Suppressor macrophage (primary cell): ENCODE measurements at places on chromosomes 11 and 22.

DNA sequence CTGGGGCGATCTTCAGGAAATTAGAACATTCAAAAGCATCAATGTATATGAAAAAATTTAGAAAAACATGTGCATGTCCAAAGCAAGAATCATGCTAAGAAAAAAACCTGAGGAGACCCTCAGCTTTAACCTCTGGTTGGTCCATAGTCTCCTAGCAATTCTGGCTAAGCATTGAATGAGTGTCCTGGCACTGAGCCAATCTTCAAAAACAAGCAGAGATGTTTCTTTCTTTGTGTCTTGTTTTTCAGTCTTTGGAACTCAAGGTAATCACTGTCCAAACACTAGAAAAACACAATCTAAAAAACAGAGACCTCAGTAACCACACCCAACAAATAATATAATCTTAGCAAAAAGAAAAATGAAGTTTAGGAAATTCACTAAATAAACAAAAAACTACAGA is 205.4 kb upstream of the CARD18 start:
- DNase-seq: no peak

DNA sequence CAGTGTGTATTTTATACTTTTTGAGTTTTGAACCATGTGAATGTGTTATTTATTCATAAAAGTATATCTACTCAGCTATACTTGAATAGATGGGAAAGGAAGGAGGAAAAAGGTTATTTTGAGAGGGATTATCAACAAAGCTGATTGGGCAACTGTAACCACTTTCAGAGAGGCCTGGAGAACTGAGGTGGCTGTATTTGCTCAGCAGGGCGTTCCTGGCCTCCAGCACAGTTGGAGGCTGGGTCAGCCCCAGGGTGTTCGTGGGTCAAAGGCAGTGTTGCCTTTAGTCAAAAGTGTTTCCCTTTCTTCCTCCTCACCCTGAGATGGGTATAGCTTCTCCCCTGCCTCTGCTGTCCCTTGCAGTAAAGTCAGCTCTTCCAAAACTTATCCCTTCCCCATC is 26.7 kb downstream of the ASCC2 start:
- no peak for DNase-seq

- DNase-seq: no peak
Observed at GRCh38 chr11:82863209-82863608, 37.0 kb downstream of the PRCP start.

DNA sequence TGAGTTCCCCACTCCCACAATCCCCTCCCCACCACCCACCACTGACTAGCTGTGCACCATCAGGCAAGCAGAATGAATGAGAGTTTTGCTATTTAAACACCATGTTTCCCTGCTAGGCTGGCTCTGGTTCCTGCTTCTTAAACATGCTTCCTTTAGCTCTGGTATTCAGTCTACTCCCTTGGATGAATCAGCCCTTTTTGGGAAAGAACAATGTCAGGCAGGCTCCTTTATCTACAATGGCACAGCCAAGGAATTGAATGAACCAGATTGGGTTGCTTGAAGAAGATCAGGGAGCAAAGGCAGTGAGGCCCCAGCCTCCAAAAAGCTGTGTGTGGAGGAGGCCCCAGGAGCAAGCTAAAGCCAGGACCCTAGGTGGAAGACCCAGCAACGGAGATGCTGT is 92.9 kb upstream of the ISX start:
- DNase-seq: no peak

DNA sequence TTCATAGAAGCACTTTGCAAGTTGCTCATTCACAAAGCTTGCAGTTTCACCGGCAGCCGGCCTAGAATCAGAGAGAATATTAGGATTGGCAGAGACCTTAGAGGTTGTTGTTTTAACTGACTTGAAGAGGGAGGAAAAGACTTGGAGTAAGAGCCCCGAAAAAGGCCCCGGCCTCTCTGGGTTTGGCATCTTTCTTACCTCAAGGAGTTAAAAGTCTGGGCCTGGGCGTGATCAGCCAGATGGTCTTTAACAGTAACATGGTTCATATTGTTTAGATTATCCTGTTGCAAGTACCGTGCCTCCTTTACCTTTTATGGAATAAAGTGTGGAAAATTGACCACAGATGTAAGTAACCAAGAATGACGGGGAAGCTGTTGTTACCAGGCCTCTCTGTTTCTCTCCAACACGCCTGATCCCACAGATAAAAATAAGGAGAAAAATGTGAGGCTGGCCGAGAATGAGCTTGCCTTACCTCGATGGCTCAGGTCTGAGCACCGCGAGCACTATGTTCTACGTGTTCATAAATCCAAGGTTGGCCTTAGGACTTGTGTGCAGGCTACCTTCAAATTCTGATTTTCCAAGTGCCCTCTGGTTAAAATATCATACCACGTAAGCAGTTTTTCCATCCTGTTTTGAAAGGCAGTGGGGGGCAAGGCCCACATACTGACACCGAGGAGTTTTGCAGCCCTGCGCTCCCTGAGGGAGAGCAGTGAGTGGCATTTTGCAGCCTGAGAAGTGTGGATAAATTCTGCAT is 56.4 kb downstream of the PARVA start:
- no peak for DNase-seq

GRCh38 chr22:36930041-36930935 is 16.9 kb downstream of the CSF2RB start:
- no peak for DNase-seq

DNA sequence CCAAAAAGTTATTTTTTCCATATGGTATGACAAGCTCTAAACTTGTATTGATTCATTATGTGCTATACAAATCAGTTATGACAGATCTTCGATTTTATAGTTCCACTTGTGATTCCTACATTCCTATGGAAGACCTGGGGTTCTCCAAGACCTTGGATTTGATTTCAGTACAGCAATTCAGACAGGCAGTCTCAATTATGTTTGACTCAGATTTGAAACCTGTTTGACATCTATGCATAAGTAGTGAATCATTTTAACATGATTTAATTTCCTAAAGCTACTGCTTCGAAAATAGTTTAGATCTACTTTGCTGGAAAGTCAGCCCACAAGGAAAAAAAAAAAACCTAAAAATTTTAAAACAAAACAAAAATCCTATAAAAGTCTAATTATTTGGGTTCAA is 820.4 kb downstream of the LUZP2 start:
- no peak for DNase-seq

DNA sequence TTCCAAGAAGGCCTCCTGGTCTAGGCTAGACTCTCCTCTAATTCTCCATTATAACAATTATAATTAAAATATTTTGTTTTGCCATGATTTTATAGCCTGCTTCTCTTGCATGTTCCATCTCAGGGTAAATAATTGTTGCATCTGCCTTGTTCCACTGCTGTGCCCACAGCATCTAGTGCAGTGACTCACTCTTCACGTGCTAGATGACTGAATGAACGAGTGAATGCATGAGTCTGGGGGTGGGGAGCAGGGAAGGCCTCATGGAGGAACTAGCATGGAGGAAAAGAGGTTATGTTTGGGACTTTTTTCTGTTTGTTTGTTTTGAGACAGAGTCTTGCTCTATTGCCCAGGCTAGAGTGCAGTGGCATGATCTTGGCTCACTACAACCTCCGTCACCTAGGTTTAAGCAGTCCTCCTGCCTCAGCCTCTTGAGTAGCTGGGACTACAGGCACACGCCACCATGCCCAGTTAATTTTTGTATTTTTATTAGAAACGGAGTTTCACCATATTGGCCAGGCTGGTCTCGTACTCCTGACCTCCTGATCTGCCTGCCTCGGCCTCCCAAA is 5.2 kb upstream of the OAF start:
- peak; percentile 87 for DNase-seq

GRCh38 chr11:69923641-69924307 is 104.6 kb upstream of the FGF3 start:
- DNase-seq: no peak

GRCh38 chr11:107565219-107565937 is at the start of gene ALKBH8:
Gene ALKBH8 (minus strand): TSS chr11:107565735. CDS start chr11:107560893, 4,842 bp downstream.
- peak; percentile 90 for DNase-seq

DNA sequence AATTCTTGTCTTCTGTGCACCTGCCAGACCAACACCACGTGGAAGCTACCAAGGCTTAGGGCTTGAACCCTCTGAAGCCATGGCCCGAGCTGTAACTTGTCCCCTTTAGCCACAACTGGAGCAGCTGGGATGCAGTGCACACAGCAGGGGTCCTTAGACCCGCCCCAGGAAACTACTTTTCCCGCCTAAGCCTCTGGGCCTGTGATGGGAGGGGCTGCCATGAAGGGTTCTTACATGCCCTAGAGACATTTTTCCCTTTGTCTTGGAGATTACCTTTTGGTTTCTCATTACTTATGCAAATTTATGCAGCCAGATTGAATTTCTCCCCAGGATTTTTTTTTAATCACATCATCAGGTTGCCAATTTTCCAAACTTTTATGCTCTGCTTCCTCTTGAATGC is 9.7 kb downstream of the PATE3 start:
- no peak for DNase-seq

GRCh38 chr11:69489031-69489745 is 7.7 kb downstream of the LINC01488 start:
- no peak for DNase-seq

DNA sequence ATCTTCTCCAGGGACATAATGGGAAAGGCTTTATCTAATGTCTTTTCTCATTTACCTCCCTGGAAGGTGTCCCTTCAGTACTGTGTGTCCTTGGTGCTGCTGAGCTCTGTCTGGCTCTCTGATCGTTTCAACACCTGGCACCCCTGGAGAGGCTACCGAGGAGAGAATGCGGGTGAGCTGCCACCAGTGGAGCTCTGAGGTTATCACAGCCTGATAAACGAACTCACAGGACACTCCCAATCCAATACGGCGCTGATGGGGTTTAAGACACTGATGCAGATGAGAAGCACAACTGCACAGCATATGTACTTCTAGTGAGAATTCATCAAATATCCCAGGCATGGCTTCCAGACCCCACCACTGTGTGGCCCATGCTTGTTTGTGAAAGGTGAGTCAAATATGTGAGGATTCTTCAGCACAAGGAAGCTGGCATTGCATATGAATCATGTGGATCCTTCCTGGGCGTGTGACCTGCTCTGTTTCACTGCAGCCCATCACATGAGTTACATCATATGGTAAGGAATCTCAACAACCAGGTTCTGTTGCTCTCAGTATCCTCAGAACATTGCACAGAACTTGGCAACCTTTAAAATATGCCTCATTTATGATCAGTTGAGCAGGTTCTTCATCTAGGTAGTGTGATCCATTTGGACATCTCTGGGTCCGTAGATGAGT is 34.8 kb upstream of the VWA5A start:
- DNase-seq: peak; percentile 37

- no peak for DNase-seq
Observed at GRCh38 chr11:61168042-61168688, 6.9 kb upstream of the VPS37C start.

DNA sequence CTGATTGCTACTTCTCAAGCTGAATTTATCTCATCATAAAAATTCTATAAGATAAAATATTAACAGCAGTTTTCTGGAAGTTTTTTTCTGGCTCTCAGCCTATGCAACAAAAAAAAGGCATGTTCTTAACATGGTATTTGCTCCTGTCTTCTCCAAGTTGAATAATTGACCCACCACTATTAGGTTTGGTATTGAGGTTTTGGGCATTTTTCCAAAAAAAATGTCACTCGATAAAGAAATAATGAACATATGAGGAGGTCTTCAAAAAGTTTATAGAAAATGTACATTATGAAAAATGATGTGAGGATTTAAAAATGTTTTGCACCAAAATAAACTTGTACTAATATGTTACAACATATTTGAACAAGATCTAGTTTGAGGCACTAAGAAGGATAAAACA is 808.6 kb upstream of the RAG2 start:
- DNase-seq: no peak

DNA sequence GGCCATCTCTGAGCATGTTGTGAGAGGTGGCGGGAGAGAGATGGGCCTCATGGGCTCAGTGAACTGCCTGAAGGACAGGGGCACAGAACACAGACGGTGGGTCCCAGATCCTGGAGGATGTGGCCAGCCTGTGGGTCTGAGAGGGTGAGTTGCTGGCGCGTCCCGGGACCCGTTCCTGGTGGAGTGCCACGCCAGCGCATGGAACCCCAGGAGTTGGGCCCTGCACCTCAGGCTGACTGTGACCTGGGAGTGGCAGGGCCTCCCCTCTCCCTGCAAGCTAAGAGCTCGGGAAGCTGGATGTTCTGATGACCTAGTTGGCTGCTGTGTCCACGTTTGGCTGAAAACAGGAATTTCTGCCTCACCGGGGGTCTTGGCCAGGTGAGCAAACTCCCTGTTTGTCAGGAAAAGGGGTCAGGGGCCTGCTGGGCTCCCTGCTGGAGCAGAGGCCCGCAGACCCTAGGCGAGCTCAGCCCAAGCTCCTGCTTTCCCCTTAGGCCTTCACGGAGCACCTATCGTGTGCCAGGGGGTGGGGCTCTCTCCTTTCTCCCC is 15.0 kb downstream of the LRRC32 start:
- DNase-seq: no peak

- DNase-seq: no peak
Observed at GRCh38 chr11:121446752-121447156, 5.4 kb upstream of the SORL1 start.

DNA sequence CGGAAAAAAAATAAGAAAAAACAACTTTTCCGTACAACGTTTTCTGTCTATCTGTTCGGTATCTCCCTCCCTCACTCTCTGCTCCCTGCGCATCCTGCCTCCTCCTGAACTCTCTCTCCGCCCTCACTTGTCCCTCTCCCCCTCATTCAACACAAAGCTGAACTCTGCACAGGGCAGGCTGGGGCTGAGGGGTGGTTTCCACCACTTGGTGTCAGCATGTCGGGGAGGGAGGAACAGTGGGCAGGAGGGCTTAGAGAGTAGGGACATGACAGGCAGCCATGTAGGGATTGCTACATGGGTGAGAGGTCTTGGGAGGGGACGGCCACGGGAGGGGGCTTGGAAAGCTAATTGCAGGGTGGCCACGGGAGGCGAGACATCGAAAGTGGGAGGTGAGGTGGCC is 17.6 kb downstream of the SLC22A12 start:
- DNase-seq: no peak

DNA sequence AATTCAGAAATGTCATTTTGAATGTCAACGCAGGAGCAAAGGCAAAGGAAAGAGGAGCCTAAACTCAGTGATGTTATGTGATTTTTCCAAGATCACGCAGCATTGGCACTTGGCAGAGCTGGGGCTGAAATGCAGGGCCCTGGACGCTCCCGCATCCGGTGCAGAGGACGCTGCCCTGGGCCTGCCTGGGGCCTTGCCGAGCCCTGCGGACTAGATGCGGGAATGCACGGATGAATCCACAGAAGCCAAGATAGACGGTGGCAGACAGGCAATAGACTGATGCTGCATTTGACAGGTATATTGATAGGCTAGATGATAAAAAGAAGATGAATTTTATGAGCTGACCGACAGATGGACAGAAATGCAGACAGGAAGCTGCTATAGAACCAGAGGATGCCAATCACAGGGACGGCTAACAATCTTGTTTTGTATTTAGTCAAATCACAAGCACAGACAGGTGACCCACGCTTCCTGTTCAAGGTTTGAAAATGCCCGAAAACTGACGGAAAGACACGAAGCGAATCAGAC is 696 bp upstream of the MARK2 start:
- no peak for DNase-seq

- no peak for DNase-seq
Observed at GRCh38 chr11:47571895-47572294, 6.5 kb downstream of the PTPMT1 start.

- DNase-seq: no peak
Observed at GRCh38 chr22:19187716-19188563, 9.4 kb upstream of the SLC25A1 start.

- DNase-seq: no peak
Observed at GRCh38 chr11:97814325-97814959, 1206.3 kb upstream of the CNTN5 start.
